ENCODE measurements at places on chromosomes 1 and 21.

GRCh38 chr1:206686478-206687249 is 2.0 kb downstream of the MAPKAPK2 start:
- no peak for DNase-seq

DNA sequence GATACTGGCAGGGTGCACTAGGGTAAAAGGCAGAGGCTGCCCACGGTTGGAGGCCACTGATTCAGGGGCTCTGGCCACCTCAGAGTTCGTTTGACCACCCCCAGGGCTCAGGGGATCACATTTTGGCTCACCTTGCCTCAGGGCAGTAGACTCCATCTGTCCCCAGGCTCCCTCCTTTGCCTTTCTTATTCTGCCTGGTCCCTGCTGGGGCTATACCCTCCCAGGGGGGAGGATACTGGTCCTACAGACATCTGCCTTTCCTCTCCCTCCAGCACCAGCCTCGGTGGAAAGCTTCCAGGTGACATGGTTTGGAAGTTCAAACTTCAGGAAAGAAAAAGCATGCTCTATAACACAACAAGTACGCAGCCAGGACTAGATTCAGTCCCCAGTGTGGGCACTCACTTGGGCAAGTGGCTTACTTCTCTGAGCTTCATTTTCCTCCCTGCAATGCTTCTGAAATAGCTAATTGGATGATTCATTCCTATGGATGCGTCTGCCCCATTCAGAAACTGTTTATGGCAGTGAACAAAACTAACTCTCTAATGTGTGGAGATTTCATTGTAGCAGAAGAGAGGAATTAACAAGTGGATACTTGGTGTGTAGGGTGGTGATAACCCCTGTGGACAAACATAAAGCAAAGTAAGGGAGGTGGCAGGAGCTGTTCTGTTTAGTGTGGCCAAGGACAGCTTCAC is 154.8 kb downstream of the TRABD2B start:
- no peak for DNase-seq

DNA sequence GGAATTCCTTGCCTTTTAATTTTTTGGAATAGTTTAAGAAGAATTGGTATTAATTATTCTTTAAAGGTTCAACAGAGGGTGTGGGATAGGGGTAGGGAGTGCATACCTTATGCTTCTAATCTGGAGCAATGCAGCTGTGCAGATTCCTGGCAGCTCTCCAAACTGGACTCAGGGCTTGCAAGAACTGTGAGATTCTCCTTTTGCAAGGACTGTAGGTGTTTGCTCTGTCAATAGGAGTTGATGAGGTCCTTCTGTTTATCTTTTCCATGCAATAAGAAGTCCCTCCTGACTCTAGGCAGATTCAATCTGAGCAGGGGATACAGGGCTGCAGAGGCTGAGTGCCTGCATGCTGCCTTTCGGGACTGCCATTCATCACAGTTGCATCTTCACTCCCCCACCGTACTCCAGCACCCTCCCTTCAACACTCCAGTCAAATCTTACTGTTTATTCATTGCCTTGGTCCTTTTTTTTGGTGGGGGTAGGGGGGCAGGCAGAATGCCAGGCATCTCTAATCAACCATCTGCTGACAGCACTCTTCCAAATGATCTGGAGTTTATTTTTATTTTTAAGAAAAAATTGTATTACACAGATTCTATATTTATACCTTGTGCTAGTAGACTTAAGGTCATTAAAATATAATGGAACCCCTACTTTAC is 122.3 kb downstream of the DISC1 start:
- DNase-seq: peak; percentile 32

DNA sequence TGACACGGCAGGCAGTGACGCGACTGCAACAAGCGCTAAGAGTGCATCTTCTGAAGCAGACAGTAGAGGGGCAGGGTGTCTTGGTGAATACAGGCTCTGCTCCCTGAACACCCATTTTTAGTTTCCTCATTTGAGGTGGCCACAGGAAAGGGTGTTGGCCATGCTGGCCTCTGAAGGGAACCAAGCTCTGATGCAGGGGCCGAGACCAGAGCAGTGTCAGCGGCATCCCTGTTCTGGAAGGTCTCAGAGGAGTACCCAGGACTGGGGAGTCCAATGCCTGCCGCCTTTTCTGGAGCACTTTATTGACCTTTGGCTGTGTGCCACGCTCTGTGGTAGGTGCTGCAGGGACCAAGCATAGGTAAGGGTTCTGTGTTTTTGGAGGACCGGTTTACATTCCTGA is 100.4 kb downstream of the KCNJ6 start:
- DNase-seq: no peak

DNA sequence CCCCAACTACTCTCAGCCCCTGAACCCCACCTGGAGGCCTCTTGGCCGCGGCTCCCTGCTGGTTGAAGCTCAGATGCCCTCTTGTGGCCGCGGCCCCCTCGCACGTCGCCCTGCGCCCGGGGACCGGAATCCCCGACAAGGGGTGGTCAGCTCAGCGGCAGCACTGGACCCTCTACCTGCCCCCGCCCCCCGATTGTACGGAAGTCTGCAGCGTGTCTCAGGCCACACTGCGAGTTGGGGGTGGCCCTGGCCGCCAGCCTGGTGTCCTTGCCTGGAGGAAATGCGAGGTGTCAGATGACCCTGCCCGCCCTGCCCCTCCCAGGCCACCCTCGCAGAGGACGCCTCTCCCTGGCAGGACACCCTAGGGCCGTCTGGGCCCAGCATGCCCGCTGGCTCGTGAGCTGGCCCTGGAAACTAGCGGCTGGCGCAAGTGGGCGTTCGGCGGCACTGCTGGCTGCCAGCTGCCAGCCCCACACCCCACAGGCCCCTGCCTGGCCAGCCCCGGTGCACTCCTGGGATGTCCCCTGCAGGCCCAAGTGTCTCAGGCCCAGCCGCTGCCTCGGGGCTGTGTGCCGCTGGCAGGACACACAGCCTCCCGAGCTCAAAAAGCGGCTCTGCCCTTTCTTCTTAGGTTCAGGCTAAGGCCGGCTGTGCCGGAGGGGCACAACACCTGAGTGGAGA is 60.8 kb downstream of the EDN2 start:
- no peak for DNase-seq

- DNase-seq: no peak
Measured at GRCh38 chr1:81226603-81226928, 574.2 kb upstream of the ADGRL2 start.

DNA sequence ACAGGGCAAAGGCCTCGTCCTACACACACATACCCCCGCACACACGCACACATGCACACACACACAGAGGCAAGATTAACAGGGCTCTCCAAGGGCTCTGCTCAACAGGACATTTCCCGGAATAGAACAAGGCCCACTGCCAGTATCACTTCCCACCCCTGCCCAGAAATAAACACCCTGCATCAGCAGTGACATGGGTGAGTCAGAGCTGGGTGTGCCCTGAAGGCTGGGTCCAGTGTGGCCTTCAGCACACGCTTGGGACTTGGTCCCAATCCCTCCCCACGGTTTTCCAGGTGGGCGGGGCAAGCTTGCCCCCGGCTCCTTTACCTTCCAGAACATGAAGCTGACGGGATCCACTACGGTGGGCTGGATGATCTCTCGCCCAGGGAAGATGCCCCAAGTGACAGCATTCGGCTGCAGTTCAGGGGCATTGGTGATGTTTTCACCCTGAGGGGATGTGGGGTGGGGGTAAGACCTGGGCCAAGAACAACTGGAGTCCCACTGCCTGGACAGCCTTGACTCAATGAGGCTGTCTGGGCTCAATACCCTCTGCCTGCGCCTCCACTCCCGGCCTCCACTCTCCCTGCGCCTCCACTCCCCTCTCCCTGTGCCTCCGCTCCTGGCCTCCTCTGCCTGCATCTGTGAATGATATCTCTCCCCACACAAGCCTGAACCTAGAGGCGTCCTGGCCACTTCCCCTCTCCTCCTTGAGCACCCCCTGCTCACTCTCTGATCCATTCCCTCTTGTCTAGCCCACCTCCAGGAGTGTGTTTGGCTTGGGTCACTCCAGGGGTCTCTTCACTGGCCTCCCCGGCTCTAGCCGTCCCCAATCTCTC is 14.7 kb downstream of the MTHFR start:
- peak; percentile 92 for DNase-seq

GRCh38 chr1:183570451-183570850 is 19.8 kb downstream of the NCF2 start:
- DNase-seq: no peak

DNA sequence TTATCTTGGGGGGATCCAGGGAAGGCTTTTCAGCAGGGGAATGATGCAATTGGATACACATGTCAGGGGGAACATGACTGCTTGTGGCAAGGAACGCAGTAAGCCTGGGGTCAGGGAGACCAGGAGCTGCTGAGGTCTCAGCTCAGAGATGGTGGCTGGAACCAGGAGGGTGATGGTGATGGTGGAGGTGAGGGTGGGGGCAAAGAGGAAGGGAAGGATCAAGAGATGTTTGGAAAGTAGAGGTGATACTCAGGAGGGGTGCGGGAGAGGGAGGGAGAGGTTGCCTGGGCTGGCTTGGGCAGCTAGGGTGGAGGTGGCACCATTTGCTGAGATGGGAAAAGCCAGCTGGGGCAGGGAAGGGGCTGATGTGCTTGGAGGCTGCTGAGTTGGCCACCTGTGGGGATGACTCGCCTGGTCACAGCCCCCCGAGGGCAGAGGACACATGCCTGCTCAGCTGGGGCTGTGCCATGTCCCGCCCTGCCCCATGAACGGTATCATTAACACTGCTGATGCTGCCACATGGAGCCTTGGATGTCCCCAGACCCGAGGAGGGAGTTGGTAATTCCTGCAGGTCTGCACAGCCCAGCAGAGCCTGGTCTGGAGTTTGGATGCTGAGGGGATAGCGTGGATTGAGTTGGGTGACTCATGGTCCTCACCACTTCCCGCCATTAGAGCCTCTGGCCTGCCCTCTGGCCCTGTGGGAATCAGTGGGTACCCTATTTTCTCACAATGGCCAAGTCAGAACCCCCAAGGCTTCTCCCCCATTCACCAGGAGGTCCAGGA is 6.3 kb upstream of the PADI1 start:
- DNase-seq: no peak

DNA sequence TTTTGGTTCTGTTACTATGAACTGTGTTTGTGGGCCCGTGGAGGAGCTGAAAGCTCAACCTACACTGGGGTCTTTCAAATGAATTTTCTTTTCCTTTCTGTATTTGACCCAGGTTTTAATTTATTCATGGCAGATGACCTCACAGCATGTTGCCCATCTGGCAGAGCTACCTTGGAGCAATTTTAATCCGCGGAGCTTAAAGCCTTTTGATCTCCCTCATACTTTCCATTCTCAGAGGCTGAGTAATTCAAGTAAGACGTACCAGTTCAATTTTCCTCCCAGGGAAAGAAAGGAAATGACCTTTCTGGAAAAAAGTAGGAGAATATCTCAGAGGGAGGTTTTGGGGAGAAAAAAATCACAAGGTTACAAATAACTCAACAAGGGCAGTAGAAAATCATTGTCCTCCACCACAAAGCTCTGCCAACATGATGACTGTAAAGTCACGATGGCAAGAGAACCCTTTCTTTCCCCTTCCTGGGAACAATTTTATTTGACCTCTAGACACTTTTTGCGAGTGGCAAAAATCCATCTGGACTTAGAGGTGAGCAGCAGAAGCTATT is 21.6 kb upstream of the PCP4 start:
- DNase-seq: no peak

DNA sequence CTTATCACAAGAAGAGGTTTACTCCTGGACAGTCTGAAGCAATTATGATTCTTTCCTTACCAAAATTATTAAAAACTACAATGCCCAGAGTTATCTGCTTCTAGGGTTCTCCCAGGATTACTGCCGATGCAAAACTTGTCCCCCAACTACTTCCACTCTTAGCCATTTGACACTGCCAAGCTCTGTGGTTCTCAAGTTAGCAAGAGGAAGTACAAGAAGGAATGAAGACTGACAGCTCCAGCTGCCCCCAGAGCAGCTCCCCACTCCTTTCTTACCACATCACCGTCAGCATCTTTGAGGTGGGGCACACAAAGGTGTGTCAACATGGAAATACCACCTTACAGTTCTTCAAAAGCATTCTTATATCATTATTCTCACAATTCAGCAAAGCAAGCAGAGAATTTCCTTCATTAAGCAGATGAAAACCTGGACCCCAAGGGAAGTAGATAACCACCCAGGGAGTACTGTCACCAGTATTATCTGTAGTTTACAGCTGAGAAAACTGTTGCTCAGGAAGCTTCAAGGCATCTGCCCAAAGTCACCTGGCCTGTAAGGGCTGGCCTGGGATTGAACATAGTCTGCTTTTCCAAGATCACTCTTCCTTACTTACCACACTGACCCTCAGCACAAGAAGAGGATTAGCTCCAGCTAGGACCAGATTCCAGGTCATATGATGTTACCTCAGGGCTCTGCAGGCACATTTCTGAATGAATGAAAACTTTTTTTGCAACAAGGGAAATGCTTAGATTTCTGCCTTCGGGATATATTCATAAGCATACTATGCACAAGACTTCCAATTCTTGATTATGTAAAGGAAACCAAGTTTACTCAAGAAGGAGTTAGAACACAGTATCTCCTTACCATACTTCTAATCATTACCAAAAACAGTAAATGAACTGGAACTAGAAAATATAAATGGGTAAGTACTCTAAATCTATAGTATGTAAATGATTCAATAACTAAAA is 9.3 kb downstream of the PSMG1 start:
- peak; percentile 20 for DNase-seq

GRCh38 chr21:46126309-46127238 is 28.7 kb downstream of the COL6A2 start:
- DNase-seq: no peak

DNA sequence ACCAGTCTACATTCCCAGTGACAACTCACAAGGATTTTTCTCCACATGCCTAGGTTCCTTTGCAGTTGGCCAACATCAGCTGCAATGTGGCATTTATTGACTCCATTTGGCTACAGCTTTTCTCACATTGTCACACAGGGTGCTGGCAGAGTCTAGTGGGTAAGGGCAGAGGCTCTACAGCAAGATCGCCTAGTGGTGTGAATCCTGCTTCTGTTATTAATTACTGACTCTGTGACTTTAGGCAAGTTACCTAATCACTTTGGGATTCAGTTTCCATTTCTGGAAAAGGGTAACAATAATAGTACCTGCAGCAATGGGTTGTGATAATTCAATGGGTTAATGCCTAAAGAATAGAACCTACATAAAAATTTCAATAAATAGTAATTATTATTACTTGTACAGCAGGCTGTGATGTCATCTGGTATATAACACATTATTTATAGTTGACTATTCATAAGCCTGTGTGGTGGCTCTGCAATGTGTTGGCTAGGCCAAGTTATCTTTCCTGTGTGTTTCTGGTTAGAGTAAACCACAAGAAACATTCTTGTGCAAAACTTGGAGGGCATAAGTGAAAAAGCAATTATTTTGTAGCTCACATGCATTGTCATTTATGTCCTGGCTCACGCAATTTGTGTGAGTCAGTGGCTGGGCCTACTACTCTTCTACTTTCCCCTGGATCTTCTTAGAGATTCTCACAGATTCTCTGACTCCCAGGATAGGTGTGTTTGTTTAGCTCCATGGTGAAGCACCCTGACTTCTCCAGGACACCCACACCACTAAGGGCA is 59.5 kb downstream of the PTGS2 start:
- DNase-seq: no peak

GRCh38 chr21:45308194-45309068 is 20.7 kb upstream of the POFUT2 start:
- DNase-seq: no peak

- DNase-seq: peak; percentile 88
Measured at GRCh38 chr1:100347009-100347966, 5.0 kb upstream of the CDC14A start.

GRCh38 chr1:36408479-36408878 is 10.8 kb upstream of the LSM10 start:
- no peak for DNase-seq

GRCh38 chr1:114831276-114831994 is 23.2 kb upstream of the SYCP1 start:
- DNase-seq: no peak

- no peak for DNase-seq
Measured at GRCh38 chr21:41294548-41295231, 21.9 kb upstream of the FAM3B start.

GRCh38 chr1:67773462-67773861 is 59.8 kb downstream of the GNG12 start:
- DNase-seq: no peak

Data from erythroblast (primary cell).